Activated T-helper 1 cell treated with anti-CD3 and anti-CD28 coated beads, Interleukin-2, amount 50 U/mL, for 16 hours (primary cell): ENCODE measurements at places on chromosomes 2 and 18.

DNA sequence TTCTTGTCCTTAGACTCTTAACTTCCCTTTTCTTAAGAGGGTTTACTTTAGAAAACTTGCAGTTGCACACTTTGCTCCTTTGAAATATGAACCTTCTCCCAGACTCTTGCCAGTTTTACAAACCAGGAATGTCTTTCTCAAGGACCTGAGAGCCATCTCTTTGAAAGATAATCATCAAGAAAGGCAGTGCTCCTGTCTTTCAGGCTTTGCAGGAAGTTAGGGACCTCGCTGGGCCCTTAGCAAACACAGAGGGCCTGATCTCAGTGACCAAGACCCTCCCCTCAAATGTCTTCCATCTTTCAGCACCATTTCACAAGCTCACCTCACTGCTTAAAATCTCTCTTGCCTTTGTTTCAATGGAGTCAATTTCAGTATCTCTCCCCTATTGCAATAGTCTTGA is 32.0 kb upstream of the NYAP2 start:
- no peak for DNase-seq

- no peak for DNase-seq
Observed at GRCh38 chr18:50986360-50987087, 18.7 kb downstream of the ELAC1 start.

GRCh38 chr2:19272039-19272438 is 86.4 kb downstream of the OSR1 start:
- no peak for DNase-seq

GRCh38 chr2:10410001-10410822 is 37.9 kb downstream of the ODC1 start:
- no peak for DNase-seq
